Head of caudate nucleus (tissue), 42 donors: ENCODE measurements at places on chromosomes 3 and 15.

GRCh38 chr3:52824037-52824436 lies 6.4 kb downstream of the ITIH4 start:
- DNase-seq: no peak

DNA sequence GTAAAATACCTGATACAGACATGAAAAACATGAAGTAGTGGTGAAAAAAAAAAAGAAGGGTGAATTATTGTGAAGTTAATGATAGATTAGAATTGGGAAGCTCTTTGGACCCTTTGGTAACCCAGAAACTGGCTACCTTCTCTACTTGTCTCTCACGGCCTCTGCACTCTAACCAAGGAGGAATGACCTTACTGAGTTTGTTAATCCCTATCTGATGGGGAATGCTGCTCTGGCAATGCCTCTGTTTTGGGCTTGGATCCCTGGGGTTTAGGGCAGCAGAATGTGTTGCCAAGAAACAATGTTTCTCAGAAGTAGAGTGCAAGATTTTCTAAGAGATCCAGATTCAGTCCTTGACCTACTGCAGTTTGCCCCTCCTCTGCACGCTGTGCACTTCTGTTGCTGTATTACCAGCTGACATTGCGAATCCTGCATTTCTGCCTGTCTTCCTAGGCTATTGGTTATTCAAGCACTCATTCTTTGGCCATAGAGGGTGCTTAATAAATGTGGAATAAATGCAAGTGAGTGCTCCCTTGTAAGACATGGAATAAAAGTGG lies 49.2 kb upstream of the MAP3K13 start:
- DNase-seq: no peak

- no peak for DNase-seq
These were observed 1.2 kb upstream of the BAHD1 start for GRCh38 chr15:40439461-40439959.

DNA sequence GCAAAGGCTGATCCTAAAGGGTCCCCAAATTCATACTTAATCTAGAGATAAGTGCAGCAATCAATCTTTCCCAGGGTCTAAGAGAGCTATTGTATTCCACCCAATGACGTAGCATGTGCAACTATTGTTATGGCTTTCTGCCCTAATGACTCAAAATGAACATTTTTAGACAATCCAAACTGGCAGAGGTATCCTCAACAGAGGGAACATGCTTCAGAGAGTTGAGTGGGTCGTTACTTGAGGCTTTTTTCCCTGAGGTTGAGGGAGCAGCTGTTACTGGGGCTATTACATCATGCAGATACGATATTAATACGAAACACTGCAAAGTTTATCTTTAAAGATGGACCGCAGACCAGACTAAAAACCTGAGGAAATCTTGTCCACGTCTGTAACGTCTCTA lies 278.3 kb upstream of the WNT5A start:
- DNase-seq: no peak

GRCh38 chr15:83658430-83659416 lies 4.8 kb downstream of the ADAMTSL3 start:
- no peak for DNase-seq

DNA sequence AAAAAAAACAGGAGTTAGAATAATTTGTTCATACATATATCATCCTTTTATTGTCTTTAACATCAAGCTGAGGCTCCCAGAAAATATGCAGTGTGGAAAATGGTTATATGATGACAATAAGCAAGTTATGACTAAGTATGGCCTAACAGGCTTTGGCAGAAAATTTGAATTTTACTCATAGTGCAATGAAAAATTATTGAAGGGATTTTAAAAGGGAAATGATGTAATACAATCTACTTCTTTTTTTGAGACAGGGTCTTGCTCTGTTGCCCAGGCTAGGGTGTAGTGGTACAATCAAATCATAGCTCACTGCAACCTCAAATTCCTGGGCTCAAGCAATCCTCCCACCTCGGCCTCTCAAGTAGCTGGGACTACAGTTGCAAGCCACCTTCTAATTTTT lies 78.7 kb downstream of the FAIM start:
- DNase-seq: no peak

GRCh38 chr3:168782193-168782592 lies 686.5 kb upstream of the GOLIM4 start:
- DNase-seq: no peak

DNA sequence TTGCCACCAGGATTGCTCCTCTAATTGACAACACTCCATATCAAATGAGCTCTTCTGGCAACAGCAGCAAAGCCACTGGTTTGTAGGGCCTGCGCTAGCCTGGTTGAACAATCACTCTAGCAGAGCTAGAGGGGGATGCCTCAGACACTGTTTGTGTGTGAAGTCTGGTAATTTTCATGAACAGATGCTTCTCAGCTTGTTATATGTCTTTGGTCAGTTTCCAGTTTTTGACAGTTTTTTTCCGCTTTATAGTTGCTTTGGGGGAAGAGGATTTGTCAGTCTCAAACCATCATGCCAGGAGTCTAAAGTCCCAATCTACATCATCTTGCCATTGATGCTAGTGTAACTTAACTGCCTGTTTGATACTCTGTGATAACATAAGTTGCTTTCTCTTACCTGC lies 136.0 kb downstream of the HCN4 start:
- DNase-seq: no peak

DNA sequence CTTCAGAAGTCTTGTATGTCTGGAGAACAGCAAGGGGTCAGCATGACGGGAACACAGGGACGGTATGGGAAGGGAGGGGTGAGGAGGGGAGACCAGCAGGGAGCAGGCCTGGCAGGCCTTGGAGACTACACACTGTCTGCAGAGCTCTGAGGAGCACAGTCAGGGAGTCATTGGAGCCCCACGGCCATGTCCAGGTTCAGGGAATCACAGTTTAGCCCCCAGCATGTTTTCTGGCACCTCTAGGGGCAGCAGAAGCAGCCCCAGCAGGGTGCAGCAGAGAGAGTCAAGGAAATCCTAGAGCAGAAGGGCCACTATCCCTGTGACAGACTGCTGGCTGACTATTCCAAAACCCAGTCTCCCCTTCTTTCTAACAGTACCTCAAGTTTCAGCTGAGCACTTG lies 3.2 kb downstream of the LAMP3 start:
- no peak for DNase-seq

DNA sequence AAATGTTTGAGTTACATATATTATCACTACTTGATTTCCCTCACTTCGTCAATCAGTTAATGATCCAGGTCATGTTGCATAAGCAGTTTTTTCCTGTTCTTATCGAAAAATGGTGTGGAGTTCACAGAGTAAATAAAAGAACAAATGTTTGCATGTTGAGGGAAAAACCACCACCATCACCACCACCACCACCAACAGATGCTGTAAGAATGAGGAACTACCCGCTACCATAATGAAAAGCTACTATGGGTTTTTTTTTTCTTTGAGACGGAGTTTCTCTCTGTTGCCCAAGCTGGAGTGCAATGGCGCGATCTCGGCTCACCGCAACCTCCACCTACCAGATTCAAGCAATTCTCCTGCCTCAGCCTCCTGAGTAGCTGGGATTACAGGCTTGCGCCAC lies 27.6 kb downstream of the RUBCN start:
- DNase-seq: no peak

DNA sequence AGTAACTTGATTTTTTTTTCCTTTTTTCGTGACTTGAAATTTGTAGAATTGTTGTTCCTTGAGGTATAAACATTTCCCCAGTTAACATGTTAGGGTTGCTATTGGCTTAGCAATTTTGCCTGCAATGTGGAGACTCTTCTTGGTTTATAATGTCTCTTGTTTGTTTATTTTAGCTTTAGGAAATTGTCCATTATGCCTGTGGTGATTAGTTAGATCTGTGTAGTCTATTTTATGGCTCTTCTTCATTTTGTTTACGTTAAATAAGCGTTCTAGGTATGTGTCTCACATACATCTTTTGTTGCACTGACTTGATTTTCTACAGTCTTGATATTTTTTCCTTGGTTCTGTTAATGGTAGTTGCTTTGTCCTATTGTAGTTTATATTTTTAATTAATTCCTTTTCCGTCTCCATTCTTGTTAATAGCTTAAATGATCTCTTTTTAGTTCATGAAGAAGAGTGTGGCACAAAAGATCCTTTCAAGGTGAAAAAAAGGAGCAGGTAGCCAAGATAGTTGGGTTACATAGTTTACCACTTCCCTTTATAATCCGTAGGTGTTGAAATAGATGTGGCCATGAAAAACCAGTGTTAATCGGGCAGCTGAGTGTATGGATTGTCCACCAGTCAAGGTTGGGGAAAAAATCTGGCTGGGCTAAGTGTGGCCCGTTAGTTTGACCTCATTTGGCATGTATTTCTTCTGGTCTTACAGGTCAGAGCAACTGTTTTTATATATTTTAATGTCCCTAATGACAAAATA lies 12.1 kb downstream of the IQGAP1 start:
- DNase-seq: no peak

- no peak for DNase-seq
These were observed 41.7 kb downstream of the OXSM start for GRCh38 chr3:25831578-25831977.

- DNase-seq: no peak
These were observed 33.0 kb upstream of the ANKDD1A start for GRCh38 chr15:64878705-64879104.

DNA sequence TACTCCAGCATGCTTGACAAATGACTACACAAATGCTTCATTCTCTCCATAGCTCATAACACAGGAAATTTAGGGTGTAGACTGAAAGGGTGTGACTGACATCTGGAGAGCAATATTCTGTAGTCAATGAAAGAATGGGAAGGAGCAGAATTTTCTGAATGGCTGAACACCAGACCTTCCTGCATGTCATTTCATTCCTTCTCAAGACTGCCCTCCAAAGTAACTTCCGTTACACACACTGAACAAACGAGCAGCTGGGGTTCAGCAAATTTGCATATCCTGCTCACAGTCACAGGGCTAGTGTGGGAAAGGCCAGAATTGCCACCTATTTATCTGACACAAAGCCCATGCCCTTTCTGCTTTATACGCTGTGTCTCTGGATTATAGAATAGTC lies 325.0 kb upstream of the CFAP20DC start:
- no peak for DNase-seq

- DNase-seq: no peak
These were observed 11.5 kb upstream of the USP50 start for GRCh38 chr15:50558012-50558411.

DNA sequence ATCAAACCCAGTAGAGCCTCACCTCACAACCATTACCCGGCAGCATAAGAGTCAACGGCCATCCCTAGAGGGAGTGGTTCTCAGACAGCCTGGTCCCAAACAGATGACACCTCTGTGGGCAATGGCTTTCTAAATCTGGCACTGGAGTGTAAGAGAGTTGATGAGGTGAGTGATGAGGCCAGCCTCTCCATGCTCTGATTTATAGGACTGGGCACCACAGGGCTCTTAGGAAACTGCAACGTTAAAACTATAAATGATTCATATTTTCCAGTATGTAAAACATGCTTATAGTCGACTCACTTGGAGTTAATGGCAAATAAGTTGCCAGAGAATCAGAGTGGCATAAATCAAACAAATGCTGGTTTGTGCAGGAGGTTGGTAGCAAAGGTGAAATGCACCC lies 187.7 kb downstream of the GREM1 start:
- no peak for DNase-seq

GRCh38 chr15:50209809-50210208 lies 27.8 kb downstream of the SLC27A2 start:
- no peak for DNase-seq

DNA sequence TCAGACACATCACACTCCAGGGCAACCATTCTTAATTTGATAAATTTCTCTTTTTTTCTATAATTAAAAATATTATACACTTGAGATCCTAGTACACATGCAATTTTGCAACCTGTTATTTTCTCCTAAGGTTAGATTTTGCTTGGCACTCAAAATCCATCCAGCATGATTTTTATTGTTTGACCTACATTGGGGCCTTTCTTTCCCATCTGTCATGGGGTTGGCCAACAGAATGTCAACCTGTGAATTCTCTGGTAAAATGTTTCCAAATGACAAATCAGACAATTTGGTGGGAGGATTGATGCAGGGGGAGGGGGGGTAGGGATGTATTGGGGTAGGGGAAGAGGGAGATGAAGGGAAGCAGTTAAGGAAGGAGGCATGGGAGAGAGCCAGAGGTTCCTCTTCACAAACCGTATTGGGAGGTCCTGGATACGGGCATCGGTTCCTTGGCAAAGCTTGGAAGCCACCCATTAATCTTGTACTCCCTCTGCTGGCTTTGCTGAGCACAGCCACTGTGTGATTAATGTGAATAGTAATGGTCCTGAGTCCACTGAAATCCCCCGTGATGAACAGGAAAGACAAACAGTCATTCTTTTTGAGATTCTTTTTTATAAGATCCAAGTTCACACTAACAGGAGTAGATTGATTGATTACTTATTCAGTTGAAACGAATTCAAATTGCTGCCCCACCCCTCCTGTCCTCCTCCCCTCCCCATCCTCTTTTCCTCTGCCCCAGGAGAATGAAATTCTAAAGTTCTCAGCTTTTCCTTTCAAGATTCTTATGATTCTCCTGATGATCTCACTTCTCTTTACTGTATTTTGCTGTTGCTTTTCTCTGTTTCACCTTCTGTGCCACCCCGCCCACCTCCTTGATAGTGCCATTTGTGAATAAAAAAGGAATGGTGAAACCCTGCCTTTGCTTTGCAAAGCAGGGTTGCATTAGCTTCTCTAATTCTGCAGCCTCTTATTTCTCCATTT lies 82.2 kb upstream of the SLC25A26 start:
- DNase-seq: peak; percentile 38

DNA sequence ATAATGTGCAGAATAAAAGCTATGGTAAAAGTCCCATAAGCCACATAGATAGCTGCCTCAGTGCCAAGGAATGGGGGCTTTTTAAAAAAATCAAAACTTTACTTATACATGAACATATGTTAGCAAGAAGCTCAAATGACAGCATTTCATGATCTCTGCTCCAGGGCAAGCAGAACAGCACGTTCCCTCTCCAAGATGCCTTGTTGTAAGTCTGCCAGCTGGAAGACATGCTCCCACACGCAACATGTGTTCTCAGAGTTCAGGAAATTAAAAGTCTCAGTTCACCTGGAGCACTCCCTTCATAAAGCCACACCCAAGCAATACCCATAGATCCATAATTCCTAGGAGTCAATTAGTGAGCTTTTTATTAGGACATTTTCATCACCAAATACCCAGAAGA lies 52.2 kb downstream of the ABI3BP start:
- DNase-seq: no peak

DNA sequence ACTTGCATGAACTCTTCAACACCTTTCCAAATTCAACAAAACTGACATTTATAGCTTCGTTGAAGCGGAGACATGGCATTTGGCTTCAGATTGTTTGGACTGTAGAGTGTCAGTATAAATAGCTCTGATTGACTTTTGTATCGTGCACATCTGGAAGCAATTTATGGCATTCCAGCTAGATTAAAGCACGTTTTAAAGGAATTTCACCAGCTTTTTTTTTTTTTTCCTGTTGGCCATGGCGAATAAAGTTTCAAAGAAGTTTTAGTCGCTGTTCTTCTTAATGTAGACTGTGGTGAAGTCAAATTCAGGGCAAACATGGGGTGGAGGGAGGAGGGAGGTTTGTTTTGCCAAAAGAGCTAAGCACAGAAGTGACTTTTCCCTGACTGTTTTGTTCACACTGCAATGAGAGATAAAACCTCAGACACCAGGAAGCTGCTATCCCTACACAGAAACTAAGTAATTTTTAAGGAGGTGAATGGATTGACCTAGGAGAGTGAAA lies 391.0 kb upstream of the RARB start:
- DNase-seq: no peak

GRCh38 chr3:158882445-158882844 lies 80.6 kb downstream of the MFSD1 start:
- no peak for DNase-seq

- no peak for DNase-seq
These were observed 58.7 kb upstream of the ACAN start for GRCh38 chr15:88744548-88745020.

GRCh38 chr3:54671511-54671910 lies 256.3 kb downstream of the LRTM1 start:
- DNase-seq: no peak

- DNase-seq: no peak
These were observed 276.9 kb upstream of the IL12A start for GRCh38 chr3:159711560-159712333.
